ENCODE measurements at places on chromosomes 6 and 20.

DNA sequence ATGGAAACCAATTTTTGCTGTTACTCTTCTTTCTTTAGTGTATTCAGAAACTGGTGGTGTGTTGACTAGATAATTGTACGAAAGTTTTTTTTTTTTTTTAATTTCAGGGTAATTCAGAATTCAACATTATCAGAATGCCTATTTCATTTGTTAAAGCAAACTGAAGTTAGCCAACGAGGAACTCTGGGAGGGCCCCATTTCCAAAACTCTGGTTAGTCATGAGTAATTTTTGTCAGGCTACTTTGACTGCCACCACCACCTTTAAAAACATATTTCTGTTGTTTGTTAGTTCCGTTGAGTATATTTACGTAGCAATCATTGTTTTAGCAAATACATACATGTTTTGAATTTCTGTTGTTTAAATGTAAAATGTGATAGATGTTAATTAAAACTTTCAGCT lies 763 bp downstream of the ZKSCAN8 start:
- DNase-seq, result no peak

DNA sequence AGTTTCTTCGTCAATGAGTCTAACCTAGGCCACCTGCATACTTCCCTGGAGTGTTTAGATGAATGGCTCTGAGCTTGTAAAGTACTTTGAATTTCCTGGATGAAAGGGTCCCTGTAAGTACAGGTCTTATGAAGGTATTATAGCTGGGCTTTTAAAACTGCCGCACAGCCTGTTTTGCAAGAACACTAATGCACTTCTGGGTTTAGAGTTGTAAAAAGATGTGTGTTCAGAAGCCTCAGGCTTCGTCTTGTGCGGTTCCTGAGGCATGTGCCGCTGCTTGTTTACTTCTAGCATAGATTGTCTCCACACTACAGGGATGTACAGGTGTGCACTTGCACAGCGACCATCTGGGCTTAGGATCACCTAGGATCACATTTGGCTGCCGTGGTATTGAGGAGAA lies 324.5 kb downstream of the SOX4 start:
- DNase-seq, result no peak

DNA sequence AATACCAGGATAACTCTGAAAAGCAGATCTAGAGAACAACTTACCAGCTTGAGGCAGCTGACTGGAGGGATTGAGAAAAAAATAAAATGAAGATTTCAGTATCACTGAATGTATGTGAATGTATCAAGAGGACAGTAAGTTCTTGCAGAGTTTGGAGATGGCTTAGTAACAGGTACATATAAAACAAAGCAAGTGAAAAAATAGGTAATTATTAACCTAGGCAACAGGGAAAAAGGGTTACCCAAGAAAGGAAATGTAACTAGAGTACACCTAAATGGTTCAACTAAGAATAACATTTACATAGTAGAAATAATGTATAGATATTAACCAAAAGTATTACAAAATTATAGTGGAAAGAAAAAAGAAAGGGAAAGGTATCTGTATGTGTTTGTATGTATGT lies 67.3 kb downstream of the NRSN1 start:
- no peak for DNase-seq

DNA sequence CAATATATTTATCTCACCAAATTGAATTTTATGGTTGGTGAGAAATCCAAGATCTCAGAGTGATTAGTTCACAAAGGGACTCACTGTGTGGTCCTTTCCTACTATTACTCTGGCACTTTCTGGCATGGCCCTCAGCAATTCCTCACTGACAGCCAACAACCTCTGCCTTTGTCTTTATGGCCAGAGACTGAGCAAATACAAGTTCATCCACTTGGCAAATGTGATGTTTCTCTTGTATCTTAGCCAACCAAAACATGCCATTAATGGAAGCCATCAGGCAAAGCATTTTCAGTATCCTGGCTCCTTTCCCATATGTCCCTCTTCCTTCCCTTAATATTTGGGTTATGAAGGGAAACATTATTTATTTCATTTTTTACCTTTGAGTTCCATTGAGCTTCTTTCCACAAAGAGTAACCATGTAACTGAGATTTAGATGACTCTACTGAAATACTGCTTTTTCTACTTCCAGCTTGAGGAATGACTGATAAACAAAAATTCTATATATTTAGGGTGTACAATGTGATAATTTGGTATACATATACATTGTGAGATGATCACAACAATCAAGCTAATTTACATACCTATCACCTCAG lies 30.8 kb upstream of the SMLR1 start:
- DNase-seq, result no peak

DNA sequence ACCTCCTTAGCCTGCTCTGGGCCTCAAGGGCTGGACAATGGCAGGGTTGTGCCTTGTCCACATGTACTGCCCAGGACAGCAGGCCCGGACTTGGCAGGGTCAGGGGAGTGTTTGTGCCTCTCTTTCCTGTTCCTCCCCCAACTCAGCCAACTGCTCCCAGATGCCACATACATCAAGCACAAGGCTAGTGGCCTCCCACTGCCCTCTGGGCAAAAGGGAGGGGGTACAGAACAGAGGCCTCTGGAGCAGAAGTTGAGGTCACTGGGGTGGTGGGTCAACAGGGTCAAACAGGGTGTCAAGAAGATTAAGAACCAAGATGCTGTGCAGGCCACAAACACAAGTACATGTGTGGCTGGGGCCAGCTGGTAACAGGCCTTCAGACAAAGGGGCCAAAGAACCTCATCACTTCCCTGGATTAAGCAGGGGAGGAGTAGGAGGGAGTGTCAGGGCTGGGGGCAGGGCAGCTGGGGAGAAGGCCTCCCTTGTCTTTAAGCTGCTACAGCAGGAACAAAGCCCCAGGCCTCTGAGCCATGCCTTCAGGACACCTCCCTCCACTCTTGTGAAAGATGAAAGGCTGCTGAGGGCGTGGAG lies 36.0 kb downstream of the KCNK5 start:
- no peak for DNase-seq

GRCh38 chr20:14512839-14513238 lies 175.4 kb upstream of the FLRT3 start:
- no peak for DNase-seq

- no peak for DNase-seq
Observed at GRCh38 chr6:164792666-164793065, 516.7 kb downstream of the C6orf118 start.

GRCh38 chr20:5870568-5870981 lies 79.8 kb downstream of the TRMT6 start:
- DNase-seq, result no peak

DNA sequence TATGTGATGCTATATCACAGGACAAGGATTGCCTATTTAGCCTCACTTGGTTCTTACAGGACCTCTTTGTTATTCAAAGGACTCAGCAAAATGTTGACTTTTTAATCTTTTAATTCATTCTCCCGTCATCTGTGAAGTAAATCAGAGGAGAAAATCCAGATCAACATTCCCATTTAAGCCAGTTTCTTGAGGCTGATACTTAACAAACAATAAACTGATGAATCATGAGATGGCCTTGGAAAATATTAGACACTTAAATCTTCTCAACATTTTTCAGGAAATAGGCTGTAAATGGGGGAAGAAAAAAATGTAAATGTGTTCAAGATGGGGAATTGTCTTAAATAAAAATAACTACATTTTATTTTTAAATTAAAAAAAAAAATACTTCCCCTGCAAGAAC lies 55.9 kb upstream of the UBR2 start:
- no peak for DNase-seq

DNA sequence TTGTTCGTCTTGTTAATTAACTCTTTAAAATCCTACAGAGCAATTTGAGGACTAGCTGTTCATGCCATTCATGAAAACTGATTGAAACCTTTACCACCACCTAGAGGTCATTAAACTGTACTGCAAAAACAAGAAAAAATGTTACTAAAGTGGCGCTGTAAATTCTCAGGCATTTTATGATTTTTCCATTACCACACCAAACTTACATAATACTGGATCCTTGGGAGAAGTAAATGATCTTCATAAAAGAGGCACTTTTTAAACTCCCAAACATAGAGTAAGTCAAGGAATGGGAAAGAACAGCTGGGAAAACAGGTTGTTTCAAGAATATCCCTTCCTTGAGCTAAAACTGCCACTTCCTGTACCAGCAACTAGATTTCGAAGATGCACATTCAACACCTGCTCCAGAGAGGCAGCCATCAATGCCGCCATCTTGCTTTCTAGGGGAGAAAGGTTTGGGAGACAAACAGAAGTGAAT lies 54.3 kb downstream of the MYLIP start:
- DNase-seq, result no peak

GRCh38 chr20:41078329-41078728 lies 49.7 kb downstream of the TOP1 start:
- no peak for DNase-seq

DNA sequence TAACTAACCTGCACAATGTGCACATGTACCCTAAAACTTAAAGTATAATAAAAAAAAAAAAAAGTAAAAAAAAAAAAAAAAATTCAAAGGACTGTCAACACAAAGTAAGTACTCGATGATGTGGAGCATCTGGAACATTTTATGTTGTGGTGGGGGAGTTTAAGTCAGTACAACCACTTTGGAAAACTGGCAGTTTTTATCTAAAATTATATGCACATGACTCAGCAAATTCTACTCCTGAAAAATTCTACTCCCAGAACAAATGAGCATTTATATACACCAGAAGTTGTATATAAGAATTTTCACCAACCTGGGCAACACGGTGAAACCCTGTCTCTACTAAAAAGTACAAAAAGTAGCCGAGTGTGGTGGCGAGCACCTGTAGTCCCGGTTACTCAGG lies 36.9 kb upstream of the CCDC28A start:
- DNase-seq, result no peak

- DNase-seq, result no peak
Observed at GRCh38 chr6:107538856-107539387, 49.0 kb downstream of the SOBP start.

DNA sequence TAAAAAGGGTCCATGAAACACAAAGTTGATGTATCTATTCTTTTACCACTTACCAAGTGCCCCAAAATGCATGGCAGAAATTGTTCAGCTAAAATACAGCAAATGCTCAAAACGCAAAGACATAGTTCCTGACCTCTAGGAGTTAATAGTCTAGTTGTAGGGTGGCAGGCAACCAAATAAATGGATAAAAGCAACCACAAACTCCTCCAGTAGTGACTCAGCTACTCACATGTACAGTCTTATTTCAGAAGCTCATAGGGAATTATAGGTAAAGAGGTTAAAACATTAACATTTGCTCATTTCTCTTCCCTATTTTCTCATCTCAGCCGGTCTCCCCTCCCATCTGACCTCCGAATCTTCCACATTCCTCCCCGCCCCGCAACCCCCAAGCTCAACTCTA lies 143.9 kb upstream of the INSM1 start:
- no peak for DNase-seq

DNA sequence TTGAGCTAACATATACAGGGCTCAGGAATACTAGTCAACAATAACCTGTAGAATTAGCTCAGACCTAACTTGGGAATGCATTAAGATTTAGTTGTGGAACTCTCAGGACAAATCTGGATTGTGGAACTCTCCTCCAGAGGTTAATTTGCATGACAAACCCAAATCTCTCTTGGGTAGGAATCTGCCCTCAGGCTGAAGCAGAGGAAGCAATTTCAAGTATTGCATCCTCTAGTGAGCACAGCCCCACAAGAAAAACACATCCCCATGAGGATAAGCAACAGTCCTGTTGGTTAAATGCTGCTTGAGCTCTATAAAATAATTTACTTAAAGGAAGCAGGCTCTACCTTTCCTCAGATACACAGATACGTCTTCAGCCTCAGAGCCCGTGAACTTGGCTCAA lies 170.9 kb upstream of the STXBP5 start:
- DNase-seq, result no peak

DNA sequence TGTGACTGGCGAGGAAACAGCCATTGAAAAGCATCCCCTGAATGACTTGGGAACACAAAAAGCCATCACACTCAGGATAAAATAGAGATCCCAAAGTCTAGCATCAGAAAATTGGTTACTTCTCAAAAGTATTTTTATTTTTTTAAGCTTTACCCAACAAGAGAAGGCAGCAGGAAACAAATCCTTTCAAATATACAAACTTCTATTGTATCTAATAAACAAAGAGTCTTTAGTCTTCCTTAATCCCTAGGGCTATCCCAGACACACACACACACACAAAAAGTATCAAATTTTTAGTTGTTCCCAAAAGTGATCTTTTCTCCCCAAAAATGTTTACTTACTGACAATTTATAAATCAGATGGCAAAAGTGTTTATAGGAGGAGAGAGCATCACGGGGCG lies 33.2 kb upstream of the MARCKS start:
- no peak for DNase-seq

DNA sequence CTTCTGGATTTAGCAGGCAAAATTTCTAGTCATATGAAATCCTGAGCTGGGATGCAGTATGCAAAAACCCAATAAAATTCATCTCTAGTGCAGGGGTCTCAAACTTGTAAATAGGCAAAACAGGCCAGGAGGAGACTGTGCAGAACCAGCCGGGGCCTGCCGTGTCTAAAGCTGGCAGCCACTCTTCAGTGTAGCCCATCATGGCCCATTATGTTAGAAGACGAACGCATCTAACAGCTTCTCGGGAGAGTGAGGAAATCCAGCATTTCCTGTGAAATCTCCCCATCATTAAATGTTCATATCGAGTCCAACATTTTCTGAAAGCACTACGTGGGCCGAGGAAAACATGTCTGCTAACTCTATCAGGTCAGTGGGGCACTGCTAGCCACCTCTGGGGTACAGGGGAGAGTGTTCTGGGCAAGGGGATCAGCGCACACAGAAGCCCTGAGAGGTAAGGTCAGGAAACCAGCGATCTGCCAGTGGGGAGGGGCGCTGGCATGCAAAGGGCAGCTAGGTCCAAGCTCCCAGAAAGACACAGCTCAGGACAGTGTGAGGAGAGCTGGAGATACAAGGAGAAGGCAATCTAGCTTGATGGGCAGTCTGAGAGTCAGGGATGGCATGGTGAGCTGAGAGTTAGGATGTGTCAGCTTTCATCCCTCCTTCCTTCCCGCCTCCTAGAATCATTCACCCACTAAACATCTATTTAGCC lies 144.2 kb downstream of the PREX1 start:
- no peak for DNase-seq

DNA sequence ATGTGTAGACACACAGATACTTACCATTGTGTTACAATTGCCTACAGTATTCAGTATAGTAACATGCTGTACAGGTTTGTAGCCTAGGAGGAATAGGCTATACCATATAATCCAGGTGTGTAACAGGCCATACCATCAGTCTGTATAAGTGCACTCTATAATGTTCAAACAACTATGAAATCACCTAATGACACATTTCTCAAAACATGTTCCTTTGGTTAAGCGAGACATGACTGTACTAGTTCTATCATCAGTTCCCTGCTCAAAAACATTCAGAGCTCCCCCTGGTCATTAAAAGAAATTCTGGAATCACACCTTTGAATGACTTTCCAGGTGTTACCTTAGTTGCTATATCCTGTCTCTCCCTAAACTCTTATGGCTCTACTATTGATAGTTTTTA lies 70.4 kb upstream of the SLC2A12 start:
- no peak for DNase-seq

GRCh38 chr20:13042458-13042794 lies 33.7 kb downstream of the SPTLC3 start:
- DNase-seq, result no peak

Data from NCI-H1436 treated with DMSO at 0.1 percent for 48 hours (cell line).